ENCODE measurements at places on chromosomes 6 and 20.

DNA sequence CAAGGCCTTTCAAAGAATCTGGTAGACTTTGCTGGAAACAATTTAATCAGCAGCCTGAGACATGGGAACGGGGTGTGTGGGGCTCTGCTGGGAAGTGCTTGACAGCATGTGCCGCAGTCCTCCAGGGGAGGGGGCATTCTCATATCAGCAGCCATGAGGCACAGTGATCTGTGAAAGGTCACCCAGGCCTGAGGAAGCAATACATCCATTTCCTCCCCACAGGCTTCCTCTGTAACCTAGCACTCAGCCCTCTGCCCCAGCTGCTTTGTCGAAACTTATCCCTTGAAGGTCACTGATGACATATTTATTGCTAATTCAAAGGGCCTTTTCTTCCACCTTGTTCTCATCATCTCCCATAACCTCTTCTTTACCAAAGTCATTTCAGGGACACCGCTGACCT lies 103.3 kb downstream of the TNFAIP3 start:
- peak; percentile 55 for DNase-seq

- no peak for DNase-seq
These were observed 98.8 kb upstream of the BEND6 start for GRCh38 chr6:56856036-56856580.

DNA sequence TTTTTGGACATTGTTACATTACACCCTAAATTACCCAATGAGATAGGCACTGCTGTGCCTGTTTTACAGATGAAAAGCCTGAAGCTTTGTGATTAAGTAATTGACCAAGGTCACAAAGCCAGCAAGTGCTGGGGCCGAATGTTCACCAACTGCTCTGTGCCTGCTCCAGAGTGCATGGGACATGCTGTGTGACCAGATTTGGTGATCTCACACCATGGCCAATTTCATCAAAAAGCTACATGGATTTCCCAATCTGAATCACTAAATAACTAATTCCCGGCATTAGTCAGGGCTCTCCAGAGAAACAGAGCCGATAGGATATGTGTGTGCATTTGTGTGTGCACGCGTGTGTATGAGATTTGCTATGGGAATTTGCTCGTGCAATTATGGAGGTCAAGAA lies 228.3 kb upstream of the ECI2 start:
- DNase-seq = no peak

DNA sequence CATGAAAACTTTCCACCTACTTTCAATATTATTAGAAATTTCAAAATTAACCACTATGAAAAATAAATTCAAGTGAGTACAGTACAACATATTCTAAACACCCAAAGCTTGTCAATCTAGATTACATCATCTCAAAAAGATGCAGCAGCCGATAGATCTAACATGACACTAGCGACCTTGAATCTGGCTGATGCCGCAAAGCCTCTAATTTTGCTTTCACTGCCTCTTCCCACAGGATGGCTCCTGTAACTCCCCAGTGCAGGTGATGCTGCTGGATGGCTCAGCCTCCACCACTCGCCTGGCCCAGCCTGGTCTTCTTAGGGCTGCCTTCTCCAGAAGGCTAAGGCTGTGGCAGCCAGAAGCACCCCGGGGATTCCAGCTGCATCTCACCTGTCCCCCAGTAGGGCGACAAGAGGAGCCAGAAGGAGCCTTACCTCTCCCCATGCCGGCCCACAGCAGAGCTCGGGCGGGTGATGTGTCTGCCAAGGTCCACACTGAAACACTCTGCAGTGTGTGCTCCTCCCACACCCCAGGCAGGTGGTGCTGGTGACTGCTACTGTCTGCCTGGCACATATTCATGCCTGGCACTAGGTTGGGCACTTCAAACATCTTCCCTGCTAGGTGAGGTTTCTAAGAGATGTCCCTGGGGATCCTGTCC lies 82.1 kb downstream of the SLC23A2 start:
- DNase-seq = no peak

DNA sequence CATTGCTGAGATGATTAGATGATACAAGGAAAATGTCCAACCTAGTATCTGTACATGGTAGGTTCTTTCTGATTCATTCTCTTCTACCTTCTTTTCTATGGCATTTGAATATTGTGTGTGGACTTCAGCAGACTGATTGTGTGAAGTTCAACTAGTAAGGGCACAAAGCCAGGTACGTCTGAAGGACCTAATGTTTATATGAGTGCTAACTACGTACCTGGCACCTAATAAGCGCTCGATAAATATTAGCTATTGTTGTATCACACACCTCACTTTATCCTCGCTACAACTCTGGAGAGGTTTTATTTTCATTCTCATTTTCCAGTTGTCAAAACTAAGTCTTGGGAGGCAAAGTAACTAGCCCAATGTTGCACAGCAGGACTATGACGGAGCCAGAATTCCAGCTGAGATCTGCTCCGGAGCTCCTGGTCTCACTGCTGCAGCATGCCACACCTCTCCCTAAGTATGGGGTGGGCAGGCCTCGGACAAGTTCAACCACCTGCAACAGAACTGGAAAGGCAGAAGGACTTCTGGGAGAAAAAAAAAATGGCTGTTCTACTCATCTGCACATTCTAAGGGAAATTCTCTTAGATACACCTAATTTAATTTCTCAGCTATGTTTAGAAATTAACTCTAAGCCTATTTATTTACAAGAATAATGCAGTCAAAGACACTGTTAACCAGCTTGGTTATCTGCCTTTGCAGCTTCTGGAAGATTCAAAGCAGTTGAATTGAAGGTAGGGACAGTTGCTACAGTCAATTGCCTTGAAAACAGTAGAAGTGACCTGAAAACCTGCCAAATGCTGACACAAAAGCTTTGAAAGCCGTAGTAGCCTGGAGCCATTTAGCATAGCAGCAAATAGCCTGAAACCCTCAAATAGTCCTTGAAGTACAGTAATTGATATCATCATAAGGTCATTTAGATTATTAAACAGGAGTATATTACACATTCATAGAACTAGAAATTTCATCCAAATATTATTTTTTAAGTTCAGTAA lies 165.0 kb downstream of the PDE7B start:
- no peak for DNase-seq

GRCh38 chr6:17729223-17730077 lies 22.7 kb upstream of the NUP153 start:
- DNase-seq = no peak

DNA sequence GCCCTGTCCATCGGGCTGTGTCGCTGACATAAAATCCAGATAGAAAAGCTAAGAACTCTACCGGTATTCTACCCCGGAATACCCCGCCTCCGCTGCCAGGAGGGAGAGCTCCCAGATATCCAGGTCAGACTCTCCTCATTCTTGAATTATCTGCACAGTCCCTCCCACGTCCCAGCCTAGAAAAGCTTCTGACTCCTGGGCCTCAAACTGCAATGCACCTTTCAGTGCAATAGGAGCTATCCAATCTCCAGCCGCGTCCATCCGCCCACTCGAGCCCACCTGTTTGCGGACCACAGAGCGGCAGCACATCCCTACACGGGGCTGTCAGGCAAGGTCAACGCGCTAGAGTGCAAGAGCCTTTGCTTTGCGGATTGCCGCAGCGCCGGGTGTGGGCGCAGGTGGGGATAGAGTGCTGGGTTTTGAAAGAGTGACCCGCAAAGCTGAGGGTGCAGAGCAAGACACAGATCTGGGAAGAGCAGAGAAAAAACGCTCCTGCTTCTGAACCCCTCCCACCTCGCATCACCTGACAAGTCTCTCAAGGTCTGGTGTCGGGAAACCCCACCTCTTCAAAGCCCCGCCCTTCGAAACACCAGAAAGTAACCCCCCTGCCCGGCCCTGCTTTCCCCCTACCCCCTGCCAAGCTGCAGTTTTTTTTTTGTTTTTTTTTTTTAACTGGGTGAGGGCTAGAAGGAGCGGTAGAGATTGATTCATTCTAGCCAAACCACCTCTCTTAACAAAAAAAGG lies 1.3 kb downstream of the TAPBP start:
- peak; percentile 83 for DNase-seq

DNA sequence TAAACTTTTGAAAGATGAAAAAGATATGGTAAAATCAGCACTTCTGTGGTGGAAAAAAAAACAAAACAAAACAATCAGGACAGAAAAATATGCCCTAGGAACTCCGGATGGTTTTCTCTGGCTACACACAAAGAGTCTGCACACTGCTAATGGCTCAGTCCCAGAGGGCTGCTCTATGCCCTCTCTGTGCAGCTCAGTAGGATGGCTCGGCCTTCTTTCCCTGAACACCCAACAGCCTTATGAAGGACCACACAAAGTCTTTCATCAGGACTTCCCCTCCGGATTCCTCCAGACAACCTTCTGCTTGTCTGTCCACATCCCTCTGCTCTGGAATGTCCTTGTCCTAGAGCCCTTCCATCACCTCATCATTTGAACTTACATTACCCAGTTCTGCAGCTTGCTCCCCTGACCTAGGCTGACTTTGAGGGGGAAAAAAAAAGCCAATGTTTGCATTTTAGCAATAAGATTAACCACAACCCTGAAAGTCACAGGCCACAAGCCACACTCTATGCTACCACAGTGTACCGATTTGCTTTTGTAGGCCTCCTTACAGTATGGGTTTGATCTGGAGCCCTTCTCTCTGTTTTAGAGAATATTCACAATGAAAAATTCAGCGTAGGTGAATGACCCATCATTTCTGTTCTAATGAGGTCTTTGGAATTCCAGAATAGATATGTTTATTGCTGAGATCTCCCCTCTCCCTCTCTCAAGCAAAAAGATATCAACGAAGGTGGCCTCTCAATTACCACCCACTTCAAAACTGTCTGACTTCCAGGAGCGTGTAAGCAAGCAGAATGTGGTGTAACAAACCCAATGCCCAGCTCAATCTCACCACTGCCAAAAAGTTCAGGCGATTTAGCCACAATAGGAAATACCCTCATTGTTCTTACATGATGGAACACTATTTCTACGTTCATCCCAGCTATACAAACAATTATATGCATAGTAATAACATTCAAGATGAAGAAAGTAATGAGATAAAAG lies 164.0 kb downstream of the GMDS start:
- peak; percentile 47 for DNase-seq

GRCh38 chr6:22030730-22031619 lies 265.9 kb downstream of the PRL start:
- no peak for DNase-seq

DNA sequence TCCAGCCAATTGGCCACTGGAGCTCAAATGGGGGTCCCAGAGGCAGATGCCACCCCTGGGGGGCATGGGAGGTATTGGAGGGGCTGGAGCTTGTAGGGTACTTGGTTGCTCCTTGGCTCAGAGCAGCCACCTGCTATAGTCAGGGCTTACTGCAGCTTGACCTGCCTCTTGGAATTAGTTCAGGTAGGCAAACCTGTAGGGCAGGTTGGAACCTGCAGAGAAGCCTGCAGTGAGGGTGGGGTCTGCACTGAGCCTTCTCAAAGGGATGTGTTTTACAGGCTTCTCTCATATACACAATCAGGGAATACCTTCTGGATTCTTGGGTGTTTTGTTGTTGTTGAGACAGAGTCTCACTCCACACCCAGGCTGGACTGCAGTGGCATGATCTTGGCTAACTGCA lies 94.2 kb upstream of the MYL9 start:
- DNase-seq = no peak

GRCh38 chr6:166588691-166589336 lies 2.3 kb upstream of the RAMACL start:
- no peak for DNase-seq

- DNase-seq = no peak
These were observed 26.9 kb downstream of the FIG4 start for GRCh38 chr6:109717971-109718370.

- no peak for DNase-seq
These were observed 27.9 kb downstream of the GSS start for GRCh38 chr20:34927736-34928135.

GRCh38 chr6:162363757-162364156 lies 363.8 kb downstream of the PRKN start:
- no peak for DNase-seq

DNA sequence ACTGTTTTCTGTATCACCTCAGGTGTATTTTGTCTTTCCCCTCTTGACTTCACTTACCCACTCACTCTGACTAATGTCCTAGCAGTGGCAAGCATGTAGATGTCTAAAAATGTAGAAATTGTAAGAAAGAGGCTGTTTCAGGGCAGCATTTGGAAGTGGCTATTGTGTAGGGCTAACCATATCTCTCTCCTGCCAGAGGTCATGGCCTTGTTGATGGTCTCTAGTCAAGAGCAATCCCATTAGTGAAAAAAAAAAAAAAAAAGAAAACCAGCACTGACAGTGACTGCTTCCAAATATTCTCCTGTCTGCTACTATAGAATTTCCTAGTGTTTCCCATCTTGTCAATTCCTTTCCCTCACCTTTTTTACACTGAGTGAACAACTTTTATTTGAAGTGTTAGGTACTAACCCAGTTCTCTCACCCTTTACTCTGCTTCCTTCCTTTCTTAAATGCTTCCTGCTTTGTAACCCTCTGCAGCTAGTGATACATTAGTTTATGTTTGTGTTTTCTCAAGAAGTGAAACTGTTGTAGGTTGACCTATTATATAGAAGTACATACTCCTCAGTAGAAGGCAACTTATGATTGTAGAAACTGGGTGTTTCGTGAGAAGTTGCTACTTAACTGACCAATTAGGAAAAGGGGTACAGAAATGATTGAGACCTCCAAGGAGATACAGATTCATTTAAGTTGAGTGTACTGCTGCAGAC lies 174.1 kb upstream of the PTPRK start:
- DNase-seq = no peak

DNA sequence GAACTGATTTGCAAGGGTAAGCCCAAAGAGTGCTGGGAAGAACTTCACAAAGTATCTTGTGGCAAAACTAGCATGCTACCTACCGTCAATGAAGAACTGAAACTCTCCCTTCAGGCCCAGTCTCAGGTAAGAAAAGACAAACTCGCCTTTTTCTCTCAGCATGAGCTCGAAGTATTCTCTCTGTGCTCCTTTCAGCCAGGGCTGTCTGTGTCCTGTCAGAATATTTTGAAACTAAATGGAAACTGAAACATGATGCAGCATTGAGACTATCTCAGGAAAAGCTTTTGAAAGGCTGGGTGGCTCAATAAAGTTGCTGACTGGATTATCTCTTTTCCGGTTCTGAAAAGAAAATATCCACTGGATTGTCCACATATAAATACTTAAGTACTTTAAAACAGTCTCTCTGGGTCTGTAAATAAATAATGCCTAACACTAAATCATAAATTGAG lies 696 bp downstream of the CALHM5 start:
- DNase-seq = no peak

- DNase-seq = no peak
These were observed 31.8 kb downstream of the TREML1 start for GRCh38 chr6:41122373-41122772.
